ENCODE measurements at places on chromosomes 13 and 19.

DNA sequence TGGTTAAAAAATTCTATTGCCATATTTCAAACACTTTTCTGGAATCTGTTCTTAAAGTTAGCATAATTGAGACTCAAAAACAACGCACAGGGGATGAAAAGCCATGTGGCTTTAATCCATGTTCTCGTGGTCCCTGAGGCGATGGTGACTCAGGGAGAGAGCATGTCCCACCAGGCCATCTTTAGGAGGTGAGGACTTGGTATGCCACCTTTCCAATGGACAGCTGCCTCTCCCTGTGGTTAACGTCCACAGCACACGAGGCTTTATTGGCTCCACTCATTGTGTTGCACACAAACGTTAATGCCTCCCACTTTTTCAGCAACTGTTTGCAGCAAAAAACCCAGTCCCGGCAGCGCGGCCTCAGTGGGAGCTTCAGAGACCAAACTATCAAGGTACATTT lies 51.4 kb downstream of the EFNB2 start:
- DNase-seq, result no peak

GRCh38 chr19:41991025-41991424 lies 3.0 kb downstream of the ATP1A3 start:
- DNase-seq, result no peak

- DNase-seq, result peak; percentile 53
These were observed 788 bp upstream of the RTBDN start for GRCh38 chr19:12834976-12835757.

DNA sequence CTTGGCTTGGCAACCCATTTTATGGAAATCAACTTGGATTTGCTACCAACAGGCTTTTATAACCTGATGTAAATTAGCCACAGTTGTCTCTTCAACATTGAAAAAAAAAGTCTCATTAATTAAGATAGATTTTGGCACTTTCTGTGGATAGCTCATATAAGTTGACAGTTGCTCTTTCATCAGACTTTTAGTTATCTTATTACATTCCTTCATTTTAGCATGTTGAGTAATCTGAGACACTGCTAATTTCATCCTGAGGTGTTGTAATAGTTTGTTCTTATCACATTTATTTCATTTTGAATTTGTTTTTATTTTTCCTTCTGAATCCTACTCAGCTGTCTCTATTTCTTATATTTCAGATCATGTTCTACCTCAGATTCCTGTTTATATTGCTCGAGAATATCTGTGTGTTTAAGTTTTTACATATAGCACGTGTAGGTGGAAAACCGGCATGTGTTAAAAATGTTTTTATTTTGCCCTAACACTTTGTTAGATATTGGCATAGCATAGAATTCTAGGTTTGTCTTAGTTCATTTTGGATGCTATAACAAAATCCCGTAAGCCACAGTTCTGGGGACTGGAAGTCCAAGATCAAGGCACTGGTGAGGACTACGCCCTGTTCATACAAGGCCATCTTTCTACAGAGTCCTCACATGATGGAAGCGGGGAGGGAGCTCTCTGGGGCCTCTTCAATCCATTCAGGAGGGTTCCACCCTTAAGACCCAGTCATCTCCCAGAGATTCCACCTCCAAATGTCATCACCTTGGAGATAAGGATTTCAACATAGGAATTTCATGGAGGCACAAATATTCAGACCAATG lies 239.4 kb downstream of the COL4A1 start:
- DNase-seq, result no peak

DNA sequence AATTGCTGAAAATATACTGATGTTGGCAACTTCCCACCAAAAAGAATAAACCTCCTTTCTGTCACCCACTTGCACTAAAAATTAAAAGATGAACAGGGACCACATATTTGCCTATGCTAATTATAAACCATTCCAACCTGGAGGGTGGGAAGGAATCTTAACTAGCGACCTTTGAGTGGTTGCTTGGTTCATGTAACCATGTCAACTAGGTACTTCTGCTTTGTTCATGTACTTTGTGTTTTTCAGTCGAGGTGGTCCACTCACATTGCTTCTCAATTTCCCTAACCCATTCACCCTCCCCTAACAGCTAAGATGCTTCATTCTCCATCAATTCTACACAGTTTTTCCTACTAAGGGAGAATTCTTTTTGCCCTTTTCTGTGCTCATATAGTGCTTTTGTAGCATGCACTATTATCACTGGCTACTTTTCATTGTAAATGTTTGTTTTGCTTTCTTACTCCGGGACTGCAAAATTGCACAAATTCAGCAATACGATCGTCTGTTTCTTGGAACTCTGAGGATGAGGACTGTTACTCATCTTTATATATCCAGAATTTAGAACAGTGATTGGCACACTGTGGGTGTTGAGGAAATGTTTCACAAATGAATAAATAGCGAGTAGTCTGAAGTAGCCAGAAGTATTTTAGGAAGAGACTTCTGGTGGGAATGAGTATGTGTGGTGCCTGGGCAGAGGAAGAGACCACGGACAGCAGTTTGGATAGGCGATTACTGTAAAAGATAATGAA lies 187.5 kb downstream of the GPC6 start:
- no peak for DNase-seq

DNA sequence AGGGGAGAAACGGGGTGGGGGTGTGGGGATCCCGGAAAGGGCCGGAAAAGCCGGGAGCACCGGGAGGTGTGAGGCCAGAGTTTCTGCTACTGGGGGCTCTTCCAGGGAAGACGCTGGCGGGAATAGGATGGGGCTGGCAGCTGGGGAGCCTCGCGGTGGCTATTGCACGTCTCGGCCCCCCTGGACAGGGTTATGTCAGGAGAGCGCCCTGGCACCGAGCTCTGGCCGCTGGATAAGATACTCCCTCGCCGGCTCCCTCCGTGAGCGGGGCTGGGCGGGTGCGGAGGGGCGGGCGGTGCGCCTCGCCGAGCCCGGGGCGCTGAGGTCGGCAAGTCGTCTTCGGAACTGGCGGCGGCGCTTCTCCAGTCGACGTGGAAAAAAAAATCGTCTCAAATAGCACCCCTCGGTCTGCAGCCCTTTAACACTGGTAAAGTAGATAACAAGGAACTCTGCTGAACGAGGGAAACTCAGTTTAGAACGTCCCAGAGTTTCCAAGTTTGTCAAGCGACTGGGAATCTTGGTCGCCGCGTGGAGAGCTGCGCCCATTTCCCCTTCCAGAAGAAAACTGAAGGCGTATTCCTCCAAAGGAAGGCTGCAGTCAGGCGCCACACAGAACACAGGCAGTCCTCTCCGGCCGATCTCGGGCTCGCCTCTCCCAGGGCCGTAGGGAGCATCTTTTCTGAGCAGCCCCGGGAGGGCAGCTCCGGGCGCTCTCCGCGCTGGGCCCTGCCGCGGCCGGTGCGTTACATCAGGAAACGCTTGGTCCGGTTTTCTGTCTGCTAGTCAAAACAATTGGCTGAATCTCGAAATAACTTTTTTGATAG lies 115.1 kb downstream of the KCNRG start:
- DNase-seq, result no peak

DNA sequence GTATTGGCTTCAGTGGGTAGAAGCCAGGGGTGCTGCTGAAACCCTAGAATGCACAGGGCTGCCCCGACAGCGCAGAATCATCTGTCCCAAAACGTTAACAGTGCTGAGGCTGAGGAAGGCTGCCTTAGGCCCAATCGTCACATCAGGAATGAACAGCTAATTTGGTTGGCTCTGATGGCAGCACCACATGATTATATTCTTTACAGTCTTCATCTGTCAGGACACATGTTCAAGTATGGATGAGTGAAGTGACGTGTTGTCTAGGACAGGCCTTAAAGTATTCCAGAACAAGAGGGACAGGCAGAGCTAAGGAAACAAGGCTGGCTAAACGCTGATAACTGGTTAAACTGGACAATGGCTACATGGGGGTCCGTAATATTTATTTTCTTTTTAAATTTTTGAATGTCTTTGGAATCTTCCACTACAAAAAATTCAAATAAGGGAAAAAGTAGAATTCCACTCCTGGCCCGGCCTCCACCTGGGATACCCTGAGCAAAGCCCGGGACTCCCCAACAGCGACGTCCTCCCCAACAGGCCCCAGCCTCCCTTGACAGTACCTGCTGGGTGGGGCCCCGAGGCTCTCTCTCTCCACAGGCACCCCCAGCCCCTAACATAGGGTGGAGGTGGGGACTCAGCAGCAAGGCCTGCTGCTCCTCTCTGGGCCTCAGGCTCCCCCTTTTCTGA lies 14.8 kb upstream of the CCNP start:
- DNase-seq, result no peak

GRCh38 chr13:75324413-75324940 lies 157.5 kb downstream of the TBC1D4 start:
- no peak for DNase-seq

- DNase-seq, result no peak
These were observed 1.2 kb upstream of the TMEM59L start for GRCh38 chr19:18611327-18612050.

- DNase-seq, result no peak
These were observed 111.2 kb downstream of the KLF5 start for GRCh38 chr13:73169971-73170370.

DNA sequence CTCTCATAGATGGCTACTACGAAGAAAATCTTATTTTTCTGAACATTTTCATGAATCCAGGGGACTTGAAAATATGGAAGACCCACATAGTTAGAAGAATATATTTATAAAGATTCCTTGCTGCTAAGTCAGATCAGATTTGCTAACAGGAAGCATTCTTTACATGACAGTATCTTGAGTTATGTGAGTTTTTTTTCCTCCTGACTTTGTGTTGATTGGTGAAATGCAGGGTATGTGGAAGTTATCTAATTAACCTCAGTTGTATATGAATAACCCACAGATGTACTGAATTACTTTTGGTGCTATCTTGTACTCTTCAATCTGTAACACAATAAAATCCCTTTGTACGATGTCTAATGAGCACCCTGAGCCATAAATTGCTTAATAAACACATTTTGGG lies 53.8 kb downstream of the ESD start:
- no peak for DNase-seq

DNA sequence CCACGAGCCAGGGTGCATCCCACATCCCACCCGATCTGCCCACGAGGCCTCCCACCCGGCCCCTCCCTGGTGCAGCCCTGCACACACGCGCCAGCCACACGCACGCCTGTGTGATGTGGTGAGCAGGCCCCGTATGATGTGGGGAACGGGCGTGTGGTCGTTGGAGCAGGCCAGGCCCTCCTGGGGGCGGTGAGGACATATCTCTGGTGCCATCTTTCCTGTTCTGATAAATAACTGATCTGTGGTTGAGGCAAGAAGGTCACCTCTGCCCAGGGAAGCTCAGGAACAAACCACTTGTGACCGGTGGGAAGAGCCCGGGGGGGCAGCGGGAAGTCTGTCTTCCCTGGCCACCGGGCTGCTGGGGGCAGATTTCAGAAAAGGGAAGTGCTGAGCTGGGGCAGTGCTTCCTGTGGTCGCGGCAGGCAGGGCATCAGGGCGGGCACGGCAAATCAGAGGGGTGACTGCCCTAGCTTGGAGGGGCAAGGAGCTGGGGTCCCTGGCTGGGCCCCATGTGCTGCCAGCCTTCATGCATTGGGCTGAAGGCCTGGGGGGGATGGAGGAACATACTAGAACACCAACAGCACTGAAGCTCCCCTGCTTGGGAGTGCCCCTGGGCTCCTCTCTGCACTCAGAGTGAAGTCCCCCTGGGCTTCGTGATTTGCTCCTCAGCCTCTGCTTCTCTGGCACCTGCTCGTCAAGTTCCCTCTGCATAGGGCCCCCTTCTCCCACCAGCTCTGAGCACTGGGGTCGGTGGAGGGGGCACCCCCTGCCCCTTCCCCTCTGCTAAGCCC lies 35.2 kb upstream of the SLC7A10 start:
- DNase-seq, result no peak

DNA sequence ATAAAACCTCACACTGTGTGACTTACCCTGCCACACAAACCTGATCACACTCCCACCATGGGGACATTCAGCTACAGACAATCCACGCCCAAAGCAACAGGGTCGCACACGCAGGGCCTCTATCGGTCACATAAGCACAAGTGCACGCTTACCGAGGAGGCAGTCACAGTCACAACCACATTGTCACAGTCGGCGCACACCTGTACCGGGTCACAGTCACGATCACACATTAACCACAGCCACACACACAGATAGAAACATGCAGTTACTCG lies 579 bp downstream of the ZNF566 start:
- no peak for DNase-seq

DNA sequence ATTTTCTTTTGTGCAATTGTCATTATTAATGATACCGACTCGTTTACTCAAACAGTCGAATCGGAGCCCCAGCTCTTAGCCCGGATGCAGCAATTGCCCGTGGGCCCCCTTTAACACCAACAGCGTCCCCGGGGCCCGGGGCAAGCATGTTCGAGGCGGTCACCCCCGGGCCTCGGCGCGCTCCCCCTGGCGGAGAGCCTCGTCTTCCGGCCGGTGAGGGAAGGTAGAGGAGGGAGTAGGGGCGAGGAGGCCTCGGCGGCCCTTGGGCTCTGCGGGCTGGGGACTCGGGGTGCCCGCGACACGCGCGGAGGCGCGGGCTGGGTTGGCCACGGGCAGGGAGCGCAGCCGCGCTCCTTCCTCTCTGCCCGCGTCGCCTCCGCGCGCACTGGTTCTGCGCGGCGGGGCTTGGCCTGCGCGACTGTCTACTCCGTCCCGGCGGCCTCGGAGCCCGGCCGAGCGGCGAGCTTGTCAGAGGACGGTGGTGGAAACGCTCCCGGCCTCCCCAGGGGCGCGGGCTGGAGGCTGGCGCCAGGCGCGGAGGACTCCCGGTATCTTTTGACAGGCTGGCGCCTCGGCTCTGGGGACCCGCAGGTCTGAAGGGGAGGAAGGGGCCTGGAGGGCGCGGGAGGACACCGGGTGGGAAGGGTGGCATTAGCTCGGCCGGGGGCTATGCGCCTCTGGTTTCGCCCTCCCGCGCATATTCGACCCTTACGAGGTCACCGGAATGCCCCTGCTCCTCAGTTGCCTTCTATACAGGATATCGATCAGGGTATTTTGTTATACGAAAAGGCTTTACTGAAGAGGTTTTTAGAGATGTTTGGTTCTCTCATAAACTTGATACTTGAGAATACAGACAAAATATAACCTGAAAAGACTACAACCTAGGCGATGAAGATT lies 1.5 kb downstream of the BIVM start:
- peak; percentile 64 for DNase-seq

All from NCI-H1436 (cell line).